Panc1 (cell line): ENCODE measurements at places on chromosomes 4 and X.

DNA sequence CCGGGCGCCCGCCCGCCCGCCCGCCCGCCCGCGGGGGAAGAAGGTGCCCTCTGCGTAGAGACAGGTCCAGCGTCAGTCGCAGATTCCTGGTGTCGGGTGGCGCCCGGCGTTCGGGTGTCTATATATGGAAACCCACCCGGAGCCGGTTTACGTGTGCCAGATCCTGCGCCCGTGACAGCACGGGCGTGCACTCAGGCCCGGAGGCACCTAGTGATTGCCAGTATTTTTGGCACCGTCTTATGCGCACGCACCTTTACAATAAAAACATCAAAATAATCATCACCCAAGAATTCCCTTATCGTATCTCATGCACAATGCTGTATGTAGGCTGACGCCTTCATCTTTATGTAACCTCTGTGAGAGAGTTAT, 519 bp downstream of the SLC25A4 start:
- DNase-seq: no peak

- no peak for DNase-seq
Observed at GRCh38 chrX:19736389-19736788, 151.0 kb downstream of the SH3KBP1 start.

GRCh38 chr4:108171339-108172230, 2.9 kb upstream of the LEF1 start:
- no peak for DNase-seq

- DNase-seq: no peak
Observed at GRCh38 chr4:10029403-10029802, 8.1 kb upstream of the SLC2A9 start.

- DNase-seq: no peak
Observed at GRCh38 chr4:163611784-163612445, 117.4 kb downstream of the TMA16 start.

DNA sequence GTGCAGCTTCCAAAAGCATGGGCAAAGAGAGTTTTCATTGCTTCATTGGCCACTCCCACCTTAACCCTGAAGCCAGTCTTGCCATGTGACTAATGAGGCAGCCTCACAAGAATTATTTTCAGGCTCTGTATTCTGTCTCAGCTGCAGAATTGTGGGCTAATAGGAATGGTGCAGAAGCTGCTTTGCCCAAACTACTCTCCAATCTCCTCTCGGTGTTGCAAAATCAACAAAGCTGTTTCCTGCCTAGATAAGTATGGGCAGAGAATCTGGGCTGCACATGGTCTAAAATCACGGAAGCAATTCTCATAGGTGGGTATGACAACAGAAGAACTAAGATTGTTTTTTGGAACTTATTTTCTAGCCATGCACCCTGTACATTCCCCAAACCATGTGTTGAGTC, 31.4 kb downstream of the PPP1R2C start:
- no peak for DNase-seq

DNA sequence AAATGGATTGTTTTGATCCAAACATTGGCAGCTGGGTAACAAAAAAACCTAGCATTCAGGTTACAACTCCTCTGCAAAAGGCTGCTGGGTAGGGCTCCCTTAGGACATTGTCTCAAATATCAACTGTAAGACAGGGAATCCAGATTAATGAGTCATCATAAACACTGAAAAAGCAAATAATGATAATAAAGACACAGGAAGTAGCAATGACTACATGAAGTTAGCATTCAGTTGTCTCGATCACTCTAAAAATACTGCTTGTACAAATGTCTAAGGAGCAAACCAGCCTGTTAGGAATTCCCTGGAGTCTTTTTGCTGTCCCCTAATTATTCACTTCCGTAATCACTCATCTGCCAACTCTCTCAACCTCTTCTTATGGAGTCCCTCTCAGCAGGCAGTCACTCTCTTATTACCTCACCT, 259.2 kb downstream of the GPC3 start:
- DNase-seq: peak; percentile 58

GRCh38 chr4:146232131-146232722, 17.9 kb downstream of the REELD1 start:
- DNase-seq: no peak
